ENCODE measurements at places on chromosomes 12 and 14. TPM values are rescaled to one million over a fixed set of nuclear protein-coding genes. Genes with fewer than 3 reads are reported as not detected.

Gene DCN
- polyA plus RNA-seq, result 1,328 TPM

Gene ADAM20
- polyA plus RNA-seq, result 0.09 TPM

Gene DYNC1H1
- 285 TPM for polyA plus RNA-seq

Gene SALL2
- polyA plus RNA-seq, result 19.1 TPM

Gene DTX1
- 4.0 TPM for polyA plus RNA-seq

Gene CFAP251
- polyA plus RNA-seq, result 1.9 TPM

Gene PTPRQ
- polyA plus RNA-seq, result 1.3 TPM

- DNase-seq, result no peak
These were observed 21.2 kb downstream of the DERA start for GRCh38 chr12:15932327-15932726.

- DNase-seq, result no peak
These were observed 155.6 kb downstream of the MON2 start for GRCh38 chr12:62622177-62622576.

GRCh38 chr12:58592475-58593207 lies 327.7 kb downstream of the LRIG3 start:
- peak; percentile 37 for DNase-seq

- no peak for DNase-seq
These were observed 378.9 kb downstream of the TMTC2 start for GRCh38 chr12:83065562-83065961.

- DNase-seq, result no peak
These were observed 33.2 kb downstream of the CPNE8 start for GRCh38 chr12:38872156-38872555.

DNA sequence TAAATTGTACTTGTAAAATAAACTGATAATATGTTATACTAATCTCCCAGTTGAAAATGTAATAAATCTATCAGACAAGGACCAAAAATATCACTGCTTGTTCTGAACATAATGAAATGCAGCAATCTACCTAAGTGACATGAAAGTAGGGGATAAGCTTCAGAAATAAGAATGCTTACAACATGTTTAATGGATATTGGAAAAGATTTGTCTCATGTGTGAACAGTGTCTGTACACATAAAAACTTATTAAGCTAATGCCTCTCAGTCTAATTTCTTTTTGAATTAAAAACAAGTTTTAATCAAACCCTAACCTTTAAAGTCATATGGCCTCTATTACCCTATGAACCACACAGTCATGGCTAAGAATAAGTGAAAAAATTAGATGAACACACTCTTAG lies 465.3 kb downstream of the MDGA2 start:
- DNase-seq, result no peak

DNA sequence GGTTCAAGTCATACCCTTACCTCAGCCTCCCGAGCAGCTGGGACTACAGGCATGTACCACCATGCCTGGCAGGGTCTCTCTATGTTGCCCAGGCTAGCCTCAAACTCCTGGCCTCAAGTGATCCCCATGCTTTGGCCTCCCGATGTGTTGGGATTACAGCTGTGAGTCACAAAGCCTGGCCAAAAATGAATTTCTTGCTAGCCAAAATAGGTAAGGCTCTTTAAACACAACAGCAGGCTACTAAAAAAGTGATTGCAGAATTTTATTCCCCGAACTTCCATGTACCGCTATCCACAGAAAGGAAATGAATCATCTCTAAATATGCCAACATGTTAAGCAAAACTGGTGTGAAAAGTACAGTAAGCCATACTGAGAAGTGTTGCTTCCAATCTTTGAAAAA lies 50.6 kb downstream of the WDHD1 start:
- DNase-seq, result no peak

- no peak for DNase-seq
These were observed 37.1 kb upstream of the OR5AU1 start for GRCh38 chr14:21192875-21193535.

DNA sequence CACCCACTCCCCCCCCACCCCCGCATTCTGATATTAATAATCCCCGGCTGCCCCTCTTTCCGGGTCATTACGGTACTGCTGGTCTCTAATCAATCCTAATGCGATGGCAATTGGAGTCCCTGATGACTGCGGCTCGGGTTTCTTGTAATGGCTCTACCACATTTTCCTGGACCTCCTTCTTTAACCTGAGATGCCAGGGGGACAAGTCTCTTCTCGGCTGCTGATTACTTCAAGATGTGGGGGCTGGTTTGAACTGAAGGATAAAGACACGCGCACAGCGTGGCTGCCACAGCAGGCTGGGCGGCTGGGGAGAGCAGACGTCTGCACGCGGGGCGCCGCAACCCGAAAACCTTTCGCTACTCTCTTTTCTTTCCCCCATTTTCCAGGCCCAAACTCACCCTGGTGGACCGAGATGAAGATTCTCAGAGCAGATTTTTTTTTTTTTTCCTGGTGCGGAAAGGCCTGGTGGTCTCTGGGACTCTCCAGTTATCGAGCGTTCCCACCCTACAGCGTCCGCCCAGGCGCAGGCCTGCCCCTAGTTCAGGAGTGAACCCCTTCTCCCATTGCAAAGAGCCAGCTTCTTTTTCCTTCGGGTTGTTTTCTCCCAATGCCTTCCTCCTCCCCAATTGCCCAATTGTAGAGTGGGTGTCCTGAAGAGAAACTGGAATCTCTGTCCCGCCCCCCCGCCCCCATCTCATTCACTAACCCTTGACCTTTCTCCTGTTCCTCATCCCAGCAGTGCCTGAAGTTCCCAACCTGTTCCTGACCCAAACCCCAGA lies 6.0 kb upstream of the SIX1 start:
- peak; percentile 87 for DNase-seq

GRCh38 chr12:2892246-2892645 lies 1.6 kb downstream of the TULP3 start:
- DNase-seq, result peak; percentile 24

DNA sequence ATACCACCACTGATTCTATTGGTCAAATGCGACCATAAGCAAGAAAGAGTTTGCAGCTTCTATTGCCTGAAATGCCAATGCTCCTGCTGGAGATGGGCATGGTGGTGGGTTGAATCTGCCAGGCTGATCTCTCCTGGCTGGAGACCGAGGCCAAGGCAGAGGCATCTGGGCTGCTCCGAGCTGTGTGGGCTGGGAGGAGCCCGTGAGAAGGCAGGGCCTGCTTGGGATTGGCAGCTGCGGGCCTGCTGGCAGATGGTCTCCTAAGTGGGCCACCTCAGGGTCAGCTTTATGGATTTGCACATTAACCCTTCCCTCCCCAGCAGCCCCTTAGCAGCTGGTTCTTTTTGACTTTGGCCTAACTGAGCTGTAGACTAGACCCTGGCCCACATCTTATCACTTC lies 25.4 kb downstream of the SRRM4 start:
- peak; percentile 80 for DNase-seq

GRCh38 chr12:128942960-128943477 lies 89.7 kb downstream of the GLT1D1 start:
- DNase-seq, result no peak

- DNase-seq, result no peak
These were observed 14.4 kb upstream of the TCP11L2 start for GRCh38 chr12:106288101-106288493.

DNA sequence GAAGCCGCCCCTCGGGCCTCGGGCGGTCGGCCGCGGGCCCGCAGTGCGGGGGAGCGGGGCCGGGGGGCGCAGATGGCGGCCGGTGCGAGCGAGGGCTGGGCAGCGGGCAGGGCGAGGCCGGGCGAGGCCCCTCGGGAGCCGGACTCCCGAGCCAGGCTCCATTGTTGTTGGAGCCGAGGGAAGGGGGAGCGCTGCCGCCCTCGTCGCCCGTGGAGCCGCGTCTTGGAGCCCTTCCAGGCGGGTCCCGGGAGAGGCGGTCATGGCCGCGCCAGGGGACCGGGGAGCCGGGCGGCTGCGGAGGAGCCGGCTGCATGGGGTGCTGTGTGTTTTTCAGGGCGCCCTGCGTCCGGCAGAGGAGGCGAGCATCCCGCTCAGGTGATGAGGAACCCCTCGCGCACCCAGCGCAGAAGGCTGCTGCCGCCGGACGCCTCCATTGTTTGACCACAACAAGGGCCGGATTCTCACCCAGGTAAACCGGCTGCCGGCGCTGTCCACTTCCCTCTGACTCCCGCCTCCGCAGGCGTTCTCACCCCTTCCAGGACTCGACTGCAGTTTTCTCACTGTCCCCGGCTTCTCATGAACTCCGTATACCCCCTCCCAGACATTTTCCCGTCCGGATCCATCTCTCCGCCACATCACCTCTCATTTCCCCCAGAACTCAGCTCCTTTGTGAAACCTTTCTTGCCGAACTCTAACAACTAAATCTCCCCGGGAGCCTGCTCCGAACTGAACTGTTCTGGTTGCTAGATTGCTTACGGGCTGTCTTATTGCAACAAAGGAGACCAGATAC lies 732 bp downstream of the ZNF664 start:
- peak; percentile 51 for DNase-seq

GRCh38 chr14:81529391-81529790 lies 4.3 kb downstream of the SEL1L start:
- DNase-seq, result no peak

DNA sequence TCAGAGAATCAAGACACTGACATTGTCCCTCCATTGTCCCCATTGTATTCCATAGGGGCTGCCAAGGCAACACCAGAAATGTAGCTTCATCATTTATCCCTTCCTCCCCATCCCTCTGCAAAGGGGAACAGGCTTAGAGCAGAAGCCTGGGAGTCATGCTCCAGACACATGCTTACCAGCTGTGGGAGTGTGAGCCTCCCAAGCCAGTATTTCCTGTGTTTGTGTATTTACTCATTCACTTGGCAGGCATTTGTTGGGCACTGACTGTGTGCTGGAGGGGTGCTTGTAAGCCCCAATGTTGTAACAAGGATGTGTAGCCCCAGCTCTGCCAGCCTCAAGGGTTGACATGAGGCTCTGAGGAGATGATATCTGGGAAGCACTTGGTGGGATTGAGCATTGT lies 46.0 kb upstream of the TCL1A start:
- no peak for DNase-seq

GRCh38 chr14:68518166-68518565 lies 274.7 kb downstream of the ZFP36L1 start:
- peak; percentile 95 for DNase-seq

DNA sequence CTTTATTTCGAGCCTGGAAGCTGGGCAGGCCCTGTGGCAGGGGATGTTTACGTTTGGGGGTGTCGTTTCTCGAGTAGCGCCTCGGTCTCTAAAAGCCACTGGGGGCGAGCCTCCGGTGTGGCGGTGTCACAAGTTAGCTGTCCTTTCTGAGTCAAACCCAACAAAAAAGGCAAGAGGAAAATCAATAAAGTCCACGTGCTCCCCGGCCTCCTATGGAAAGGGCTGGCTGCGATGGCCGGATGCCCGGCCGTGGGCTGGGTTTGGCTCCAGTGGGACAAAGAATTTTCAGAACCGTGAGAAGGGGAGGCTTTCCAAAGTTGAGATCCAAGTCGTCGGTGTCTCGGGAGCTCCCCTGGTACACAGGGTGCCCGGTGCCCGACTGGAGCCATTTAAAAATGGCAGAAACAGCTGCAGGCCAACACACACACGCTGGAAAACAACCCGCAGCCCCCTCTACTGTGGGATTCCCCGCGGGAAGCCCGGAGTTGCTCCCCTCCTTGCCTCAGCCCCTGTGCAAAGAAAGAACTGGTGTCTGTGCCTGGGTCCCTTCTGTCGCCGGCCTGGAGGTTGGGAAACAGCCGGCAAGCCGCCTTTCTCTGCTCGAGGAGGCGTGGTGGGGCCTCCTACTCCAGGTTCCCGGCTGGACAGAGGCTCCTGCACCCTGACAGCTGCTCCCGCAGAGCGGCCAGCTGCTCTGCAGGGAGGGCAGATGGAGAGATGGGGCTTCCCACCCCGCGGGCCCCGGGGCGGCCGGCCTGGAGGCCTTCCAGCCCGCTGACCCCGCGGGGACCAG lies 1.9 kb downstream of the BCL7A start:
- DNase-seq, result peak; percentile 93
